ENCODE measurements at places on chromosomes 13 and 19.

GRCh38 chr19:18007044-18007916, 690 bp upstream of the ARRDC2 start:
- peak; percentile 91 for DNase-seq

GRCh38 chr19:46428239-46429135, at the start of gene PNMA8C:
Gene PNMA8C (minus strand): TSS chr19:46428936. CDS start chr19:46428359, 577 bp downstream.
- DNase-seq = peak; percentile 40

DNA sequence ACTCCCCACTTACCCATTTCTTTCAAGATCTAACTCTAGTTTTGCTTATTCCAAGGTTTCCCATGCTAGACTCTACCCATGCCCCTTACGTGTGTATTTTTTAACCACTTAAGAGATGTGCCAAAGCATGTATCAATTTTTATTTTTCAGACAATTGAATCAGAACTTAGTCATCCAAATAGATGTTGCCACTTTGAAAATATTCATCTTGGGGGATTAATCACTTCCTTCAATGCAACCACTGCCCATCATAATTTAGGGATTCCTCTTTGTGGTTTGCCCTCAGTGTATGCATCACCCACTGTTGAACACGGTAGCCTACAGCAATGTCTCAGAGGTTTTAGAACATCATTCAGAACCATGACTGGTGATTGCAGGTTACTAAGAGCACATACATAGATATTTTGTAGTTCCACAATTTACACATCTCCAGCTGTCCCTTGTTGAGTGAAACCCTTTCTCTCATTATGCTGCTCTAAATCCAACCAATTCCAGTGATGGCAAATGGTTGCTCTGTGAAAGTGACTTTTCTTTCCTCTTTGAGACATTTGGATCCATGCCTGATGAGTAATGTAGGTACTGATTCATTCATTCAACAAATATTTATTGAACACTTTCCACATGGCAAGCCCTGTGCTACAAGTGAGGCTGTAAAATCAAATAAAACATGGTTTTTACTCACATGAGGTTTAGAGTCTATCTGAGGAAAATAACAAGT, 60.6 kb upstream of the SERP2 start:
- DNase-seq = no peak

DNA sequence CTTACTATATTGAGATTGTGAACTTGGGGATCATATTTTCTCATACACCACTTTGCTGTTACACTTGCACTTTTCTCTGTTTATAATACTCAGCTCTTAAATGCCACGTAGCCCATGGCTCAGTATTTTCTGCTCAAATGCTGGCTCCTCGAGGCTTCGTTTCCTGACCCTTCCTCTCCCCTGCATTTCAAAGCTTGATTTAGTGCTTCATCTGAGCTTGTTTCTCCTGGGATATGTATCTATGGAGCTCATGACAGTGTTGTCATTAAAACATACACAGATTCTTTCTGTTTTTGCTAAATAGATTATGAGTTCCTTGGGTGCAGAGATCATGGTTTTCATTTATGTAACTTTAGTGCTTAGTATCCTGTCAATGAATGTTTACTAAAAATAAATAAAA, 11.4 kb downstream of the CSNK1A1L start:
- no peak for DNase-seq

DNA sequence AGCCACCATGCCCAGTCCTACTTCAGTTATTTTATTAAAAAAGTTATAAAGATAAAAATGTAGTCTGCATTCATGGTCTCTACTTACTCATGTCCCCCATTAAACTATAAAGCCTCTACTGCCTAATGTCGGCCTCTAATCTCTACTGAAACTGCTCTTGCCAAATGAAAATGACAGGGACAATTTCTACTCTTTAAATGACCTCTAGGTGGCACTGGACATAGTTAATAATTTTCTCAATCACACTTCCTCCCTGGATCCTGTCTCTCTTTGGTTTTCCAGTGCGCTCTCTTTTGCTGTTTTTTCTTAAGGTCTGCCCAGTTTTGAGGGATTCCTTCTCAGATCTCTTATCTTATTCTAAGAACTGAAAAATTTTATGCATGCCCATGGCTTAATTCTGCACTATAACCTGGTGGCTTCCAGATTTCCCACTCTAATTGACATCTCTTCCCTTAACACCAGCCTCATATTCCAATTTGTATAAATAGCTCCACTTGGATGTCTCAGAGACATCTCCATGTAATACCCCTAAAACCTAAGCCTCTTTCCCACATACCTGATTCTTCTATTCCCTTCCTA, 54.3 kb downstream of the MTMR6 start:
- no peak for DNase-seq

DNA sequence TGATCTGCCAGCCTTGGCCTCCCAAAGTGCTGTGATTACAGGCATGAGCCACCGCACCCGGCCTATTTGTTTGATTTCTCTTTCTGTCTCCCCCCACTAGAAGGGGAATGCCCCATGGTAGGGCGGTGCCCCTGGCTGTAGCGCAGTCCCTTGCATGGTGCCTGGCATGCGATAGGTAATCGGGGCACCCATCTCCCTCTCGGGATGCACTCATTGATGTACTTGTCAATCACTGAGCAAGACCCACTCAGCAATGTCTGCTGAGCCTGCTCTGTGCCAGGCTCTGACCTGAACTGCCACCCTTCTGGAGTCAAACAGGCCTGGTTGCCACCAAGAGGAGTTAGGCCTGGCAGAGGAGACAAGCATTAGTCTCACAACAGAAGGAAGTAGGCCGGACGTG, 19.8 kb downstream of the DNM2 start:
- no peak for DNase-seq

GRCh38 chr13:93244918-93245280, 18.3 kb downstream of the GPC6 start:
- no peak for DNase-seq

DNA sequence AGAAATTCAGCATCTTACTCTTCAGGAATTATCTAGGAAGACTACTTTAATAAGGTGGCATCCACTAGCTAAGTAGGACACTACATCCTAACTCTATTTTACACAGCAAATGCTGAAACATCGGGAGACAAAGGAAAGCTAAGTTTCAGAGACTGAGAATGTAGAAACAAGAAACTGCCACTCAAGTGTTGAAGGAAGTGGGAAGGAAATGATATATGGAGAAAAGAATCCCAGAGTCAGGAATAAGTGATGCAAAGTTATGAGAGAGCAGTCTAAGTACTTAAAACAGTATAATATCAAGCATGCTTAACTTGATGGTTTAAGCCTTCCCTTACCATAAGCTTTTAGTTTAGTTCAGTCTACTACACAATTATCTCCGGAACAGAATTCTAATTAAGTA, 52.4 kb downstream of the RBM26 start:
- DNase-seq = no peak

GRCh38 chr13:73782450-73783449, 351.5 kb downstream of the KLF12 start:
- no peak for DNase-seq

Data from mucosa of descending colon (tissue), 3 donors.